ENCODE measurements at places on chromosomes 6 and 20.

DNA sequence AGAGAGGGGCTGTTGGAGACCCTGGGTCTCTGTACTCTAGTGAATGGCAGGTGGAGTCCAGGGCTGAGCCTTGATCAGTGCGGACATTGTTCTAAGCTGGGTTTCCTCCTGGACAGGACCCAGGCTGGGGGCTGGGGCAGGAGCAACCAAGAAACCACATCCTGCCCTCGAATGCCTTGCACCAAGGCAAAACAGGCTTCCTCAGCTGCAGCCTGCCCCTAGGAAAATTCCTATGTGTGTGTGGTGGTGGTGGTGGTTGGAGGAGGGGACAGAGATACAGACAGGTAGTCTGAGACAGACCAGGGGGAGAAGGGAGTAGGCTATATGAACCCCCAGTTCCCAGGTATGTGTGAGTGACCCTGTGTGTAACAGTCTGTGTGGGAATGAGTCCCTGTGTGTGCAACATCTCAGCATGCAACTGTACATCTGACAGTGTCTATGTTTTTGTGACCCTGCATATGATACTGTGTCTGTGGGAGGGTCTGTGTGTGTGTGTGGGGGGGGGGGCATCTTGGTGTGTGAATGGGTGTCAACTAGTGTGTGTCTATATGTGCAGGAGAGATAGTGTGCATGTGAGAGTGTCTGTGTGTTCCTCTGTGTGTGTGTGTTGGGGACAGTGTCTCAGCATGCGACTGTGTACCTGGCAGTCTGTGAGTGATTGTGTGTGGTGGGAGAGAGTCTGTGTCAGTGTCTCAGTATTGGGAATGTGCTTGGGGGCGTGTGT is 3.0 kb downstream of the GLP1R start:
- no peaks in the 10 kb centered on the region for H3K36me3 ChIP-seq
- H3K4me1 ChIP-seq, result peaks cover 17% of the 10 kb centered on the region
- H3K4me3 ChIP-seq, result no peak overlapping the region
- DNase-seq, result no peak
- H3K27ac ChIP-seq, result no peak overlapping the region

GRCh38 chr6:70258483-70258882 is 44.4 kb downstream of the COL9A1 start:
- H3K4me1 ChIP-seq, result no peaks in the 10 kb centered on the region
- no peak overlapping the region for H3K27ac ChIP-seq
- no peak overlapping the region for H3K4me3 ChIP-seq
- H3K36me3 ChIP-seq, result no peaks in the 10 kb centered on the region
- H3K27me3 ChIP-seq, result no peaks in the 10 kb centered on the region
- no peak for DNase-seq

DNA sequence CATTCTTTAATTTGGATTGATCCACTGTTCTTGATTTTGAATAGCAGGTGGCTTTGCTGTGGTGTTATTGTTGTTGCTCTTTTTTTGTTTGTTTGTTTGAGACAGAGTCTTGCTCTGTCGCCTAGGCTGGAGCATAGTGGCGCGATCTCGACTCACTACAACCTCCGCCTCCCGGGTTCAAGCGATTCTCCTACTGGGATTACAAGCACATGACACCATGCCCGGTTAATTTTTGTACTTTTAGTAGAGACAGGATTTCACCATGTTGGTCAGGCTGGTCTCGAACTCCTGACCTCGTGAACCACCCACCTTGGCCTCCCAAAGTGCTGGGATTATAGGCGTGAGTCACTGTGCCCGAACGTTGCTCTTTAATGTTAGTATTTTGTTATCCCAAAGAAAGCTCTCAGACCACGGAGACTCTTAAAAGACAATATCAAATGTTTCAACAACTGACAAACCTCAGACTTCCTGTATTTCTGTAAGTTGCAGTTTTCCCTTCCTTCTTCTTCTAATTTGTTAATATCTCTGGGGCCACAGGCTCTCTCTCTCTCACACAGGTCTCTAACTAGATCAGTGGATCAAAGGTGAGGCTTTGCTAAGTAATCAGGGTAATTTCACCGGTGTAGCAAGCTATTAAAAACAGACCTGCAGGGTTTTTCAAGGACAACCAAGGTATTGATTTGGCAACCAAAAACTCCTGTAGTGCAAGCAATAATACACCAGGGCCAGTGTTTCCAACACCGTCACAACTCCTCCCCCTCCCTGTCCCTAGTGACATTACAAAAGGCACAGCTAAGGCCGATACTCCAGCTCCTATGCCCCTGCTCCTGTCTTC is 48.8 kb upstream of the ZNF217 start:
- H3K4me3 ChIP-seq, result peak overlapping the region; percentile 81
- peaks cover 39% of the 10 kb centered on the region for H3K4me1 ChIP-seq
- peak; percentile 84 for DNase-seq
- no peaks in the 10 kb centered on the region for H3K27me3 ChIP-seq
- peak overlapping the region; percentile 98 for H3K27ac ChIP-seq
- H3K36me3 ChIP-seq, result peaks cover 2% of the 10 kb centered on the region

- peak overlapping the region; percentile 80 for H3K27ac ChIP-seq
- H3K4me1 ChIP-seq, result peaks cover 42% of the 10 kb centered on the region
- H3K36me3 ChIP-seq, result peaks cover 39% of the 10 kb centered on the region
- no peak overlapping the region for H3K4me3 ChIP-seq
- DNase-seq, result no peak
- no peaks in the 10 kb centered on the region for H3K27me3 ChIP-seq
These were observed 64.7 kb downstream of the KCNS1 start for GRCh38 chr20:45036044-45036755.

- H3K36me3 ChIP-seq, result no peaks in the 10 kb centered on the region
- no peak overlapping the region for H3K27ac ChIP-seq
- H3K4me3 ChIP-seq, result no peak overlapping the region
- no peaks in the 10 kb centered on the region for H3K4me1 ChIP-seq
- no peak for DNase-seq
These were observed 1.4 kb downstream of the PHACTR1 start for GRCh38 chr6:12718015-12718414.

- H3K4me1 ChIP-seq, result peaks cover 39% of the 10 kb centered on the region
- no peaks in the 10 kb centered on the region for H3K27me3 ChIP-seq
These were observed 105.9 kb upstream of the PRSS16 start for GRCh38 chr6:27141529-27142015.

DNA sequence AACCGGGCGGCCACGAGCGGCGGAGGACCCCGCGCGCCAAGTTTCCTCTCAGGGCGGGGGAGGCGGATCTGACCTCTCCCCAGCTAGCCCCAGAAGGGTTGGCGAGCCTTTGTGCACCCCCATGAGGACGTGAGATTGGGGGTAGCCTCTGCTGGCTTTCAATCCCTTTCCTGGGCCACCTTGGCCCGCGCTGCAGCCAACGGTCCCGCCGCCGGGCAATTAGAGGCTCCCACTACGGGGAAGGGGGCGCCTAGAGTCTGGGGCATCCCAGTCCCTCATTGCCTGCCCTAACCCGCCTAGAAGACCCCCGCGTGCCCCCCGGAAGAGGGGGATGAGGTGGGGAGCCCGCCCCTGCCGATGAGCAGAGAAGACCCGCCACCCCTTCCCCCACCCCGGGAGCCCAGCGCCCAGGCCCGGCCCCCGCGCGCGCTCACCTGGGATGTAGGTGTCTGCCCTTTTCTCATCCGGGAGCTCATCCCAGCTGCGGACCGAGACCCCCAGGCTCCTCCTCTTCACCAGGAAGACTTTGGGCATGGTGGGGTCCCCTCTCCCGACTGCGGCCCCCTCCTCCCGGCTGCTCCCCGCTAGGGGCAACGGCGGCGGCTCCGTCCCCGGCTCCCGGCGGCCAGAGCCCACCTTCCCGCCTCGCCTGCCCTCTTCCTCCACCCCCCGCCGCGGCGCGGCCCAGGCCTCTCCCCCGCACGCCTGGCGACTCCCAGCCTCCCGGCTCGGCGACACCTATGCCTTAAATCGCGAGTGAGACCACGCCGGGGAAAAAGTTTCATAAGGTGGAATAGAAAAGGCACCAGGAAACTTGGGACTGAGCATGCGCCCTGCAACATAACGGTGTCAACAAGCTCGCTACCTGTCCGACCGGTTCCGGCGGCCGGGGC is at the start of gene OVOL2:
Gene OVOL2 (minus strand): TSS at position 816 of the 893 bp plus-strand sequence. CDS start 282 bp downstream, at position 534.
- peaks cover 4% of the 10 kb centered on the region for H3K4me1 ChIP-seq
- peak within 1 kb of the TSS; percentile 64 for H3K4me3 ChIP-seq
- peaks cover 2% of the 10 kb centered on the region for H3K36me3 ChIP-seq

DNA sequence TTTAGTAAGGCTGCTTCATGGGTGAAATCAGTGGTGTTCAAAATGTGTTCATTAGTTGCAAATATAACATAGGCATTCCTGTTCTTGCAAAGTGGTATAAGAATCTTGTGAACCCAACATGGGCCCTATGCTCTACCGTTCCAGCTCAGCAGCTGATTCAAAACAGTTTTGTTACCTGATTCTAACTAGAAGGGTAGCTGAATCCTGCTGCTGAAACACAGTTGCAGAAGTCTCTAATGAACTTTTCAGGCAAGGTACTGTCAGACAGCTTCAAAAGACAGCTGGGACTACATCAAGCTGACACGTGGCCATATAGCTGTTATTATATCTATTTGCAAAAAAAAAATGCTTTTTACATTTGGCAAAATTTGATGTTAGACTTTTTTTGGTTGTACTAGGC is 22.7 kb downstream of the THEMIS start:
- H3K36me3 ChIP-seq, result peaks cover 42% of the 10 kb centered on the region
- no peak for DNase-seq
- peaks cover 38% of the 10 kb centered on the region for H3K4me1 ChIP-seq
- H3K27ac ChIP-seq, result no peak overlapping the region
- H3K27me3 ChIP-seq, result no peaks in the 10 kb centered on the region
- H3K4me3 ChIP-seq, result no peak overlapping the region

DNA sequence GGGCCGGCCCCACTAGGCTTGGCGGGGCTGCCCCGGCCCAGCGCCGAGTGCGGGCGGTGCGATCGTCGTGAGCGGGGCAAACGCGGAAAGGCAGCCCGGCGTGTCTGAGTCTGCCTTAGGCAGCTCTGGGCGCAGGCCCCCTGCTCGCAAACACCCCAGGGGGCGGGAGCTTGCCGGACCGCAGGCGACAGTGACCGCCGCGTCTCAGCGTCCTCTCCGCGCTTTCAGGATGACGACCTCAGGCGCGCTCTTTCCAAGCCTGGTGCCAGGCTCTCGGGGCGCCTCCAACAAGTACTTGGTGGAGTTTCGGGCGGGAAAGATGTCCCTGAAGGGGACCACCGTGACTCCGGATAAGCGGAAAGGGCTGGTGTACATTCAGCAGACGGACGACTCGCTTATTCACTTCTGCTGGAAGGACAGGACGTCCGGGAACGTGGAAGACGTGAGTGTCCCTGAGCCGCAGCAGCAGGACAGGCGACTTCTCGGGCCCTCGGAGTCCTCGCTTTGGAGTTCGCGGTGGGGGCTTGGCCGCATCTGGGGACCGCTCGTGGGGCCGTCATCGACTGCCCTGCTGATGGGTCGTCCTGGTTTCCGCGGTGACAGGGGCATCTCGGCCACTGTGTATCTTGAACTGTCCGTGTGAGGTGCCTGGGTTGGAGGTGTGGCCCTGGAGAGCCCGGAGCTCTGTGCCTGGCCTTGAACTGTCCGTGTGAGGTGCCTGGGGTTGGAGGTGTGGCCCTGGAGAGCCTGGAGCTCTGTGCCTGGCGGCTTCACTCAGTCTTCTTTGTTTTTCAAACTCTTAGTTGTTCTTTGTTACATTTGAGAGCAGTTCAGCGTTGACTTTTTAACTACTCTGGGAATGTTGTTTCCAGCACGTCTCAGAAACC is 786 bp downstream of the ADRM1 start:
- H3K4me3 ChIP-seq, result peak overlapping the region; percentile 92
- peak overlapping the region; percentile 79 for H3K27ac ChIP-seq

DNA sequence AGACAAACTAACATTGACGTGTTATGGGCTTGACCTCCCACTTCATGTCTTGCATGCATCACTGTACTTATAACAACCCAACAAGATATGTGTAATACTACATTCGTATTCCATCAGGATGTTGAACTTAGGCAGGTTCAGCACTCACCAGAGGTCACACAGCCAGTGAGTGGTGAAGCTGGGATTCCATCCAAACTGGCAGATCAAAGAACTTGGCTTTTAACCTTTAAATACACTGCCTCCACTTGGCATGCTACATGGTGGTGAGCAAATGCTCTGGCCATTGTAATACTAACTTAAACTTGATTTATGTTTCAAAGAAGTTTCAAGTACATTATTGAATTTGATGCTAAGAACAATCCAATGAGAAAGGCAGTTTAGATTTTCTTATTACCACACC is 10.7 kb upstream of the HDDC2 start:
- H3K4me1 ChIP-seq, result peaks cover 5% of the 10 kb centered on the region
- H3K27me3 ChIP-seq, result peaks cover 20% of the 10 kb centered on the region
- H3K4me3 ChIP-seq, result no peak overlapping the region
- no peaks in the 10 kb centered on the region for H3K36me3 ChIP-seq
- DNase-seq, result no peak
- no peak overlapping the region for H3K27ac ChIP-seq

DNA sequence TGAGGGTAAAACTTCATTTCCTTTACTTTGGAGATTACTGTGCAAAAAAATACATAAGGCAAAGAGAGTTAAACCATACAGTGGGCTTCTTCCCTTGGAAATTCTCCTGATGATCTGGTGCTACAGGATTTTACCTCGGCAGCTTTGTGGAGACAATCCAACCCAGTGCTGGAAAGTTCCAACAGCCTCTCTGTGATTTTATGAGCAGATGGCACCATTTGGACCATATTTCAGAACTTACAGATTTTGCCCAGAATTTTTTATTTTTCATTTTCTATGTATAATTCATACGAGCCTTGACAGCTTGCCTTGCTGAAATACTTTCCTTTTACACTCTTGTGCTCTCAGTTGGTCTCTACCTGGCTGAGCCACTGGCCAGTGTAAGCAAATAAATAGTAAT is 43.3 kb upstream of the TNFRSF21 start:
- no peaks in the 10 kb centered on the region for H3K36me3 ChIP-seq
- no peaks in the 10 kb centered on the region for H3K4me1 ChIP-seq
- no peak overlapping the region for H3K27ac ChIP-seq
- DNase-seq, result no peak
- peaks cover 4% of the 10 kb centered on the region for H3K27me3 ChIP-seq

- H3K36me3 ChIP-seq, result no peaks in the 10 kb centered on the region
- peaks cover 40% of the 10 kb centered on the region for H3K4me1 ChIP-seq
- DNase-seq, result no peak
- no peak overlapping the region for H3K4me3 ChIP-seq
These were observed 105.8 kb upstream of the DUSP22 start for GRCh38 chr6:186340-186965.

GRCh38 chr6:34714663-34715062 is 18.1 kb upstream of the ILRUN start:
- no peak overlapping the region for H3K27ac ChIP-seq
- no peaks in the 10 kb centered on the region for H3K4me1 ChIP-seq
- H3K4me3 ChIP-seq, result no peak overlapping the region

DNA sequence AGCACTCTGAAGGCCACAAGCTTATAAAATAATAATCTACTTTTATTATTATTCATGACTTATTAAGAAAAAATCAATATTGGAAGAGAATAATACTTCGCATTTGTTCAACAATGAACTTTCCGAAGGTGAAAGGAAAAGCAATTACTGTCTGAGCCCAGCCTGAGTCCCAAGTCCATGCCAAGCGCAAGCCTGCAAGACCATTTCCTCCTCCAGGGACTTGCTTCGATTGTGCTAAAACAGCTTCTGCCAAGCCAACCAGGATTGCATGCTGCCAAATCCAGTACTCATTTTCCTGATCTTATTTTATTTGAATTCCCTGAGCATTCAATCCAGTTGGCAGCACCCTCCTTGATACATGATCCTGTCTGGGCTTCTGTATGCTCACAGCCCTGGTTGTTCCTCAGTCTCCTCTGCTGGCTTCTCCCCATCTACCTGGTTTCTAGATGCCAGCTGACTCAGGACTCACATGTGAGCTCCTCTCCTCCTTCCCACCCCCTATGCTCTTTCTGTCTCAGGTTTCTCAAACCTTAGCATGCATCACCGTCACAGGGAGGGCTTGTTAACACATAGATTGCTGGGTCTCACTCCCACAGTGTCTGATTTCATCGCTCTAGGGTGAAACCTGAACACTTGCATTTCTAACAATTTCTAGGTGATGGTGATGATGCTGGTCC is 55.9 kb upstream of the PSMF1 start:
- H3K27ac ChIP-seq, result no peak overlapping the region
- H3K36me3 ChIP-seq, result no peaks in the 10 kb centered on the region
- no peaks in the 10 kb centered on the region for H3K4me1 ChIP-seq

Measured in activated CD4-positive, alpha-beta T cell treated with anti-CD3 and anti-CD28 coated beads, Interleukin-2, amount 10 ng/mL, durations not matched to agents 24 days and 14 days (primary cell).